ENCODE measurements at places on chromosomes 7 and 10.
A peak's percentile ranks its signal among the peaks of the same experiment; 100 is the strongest.

DNA sequence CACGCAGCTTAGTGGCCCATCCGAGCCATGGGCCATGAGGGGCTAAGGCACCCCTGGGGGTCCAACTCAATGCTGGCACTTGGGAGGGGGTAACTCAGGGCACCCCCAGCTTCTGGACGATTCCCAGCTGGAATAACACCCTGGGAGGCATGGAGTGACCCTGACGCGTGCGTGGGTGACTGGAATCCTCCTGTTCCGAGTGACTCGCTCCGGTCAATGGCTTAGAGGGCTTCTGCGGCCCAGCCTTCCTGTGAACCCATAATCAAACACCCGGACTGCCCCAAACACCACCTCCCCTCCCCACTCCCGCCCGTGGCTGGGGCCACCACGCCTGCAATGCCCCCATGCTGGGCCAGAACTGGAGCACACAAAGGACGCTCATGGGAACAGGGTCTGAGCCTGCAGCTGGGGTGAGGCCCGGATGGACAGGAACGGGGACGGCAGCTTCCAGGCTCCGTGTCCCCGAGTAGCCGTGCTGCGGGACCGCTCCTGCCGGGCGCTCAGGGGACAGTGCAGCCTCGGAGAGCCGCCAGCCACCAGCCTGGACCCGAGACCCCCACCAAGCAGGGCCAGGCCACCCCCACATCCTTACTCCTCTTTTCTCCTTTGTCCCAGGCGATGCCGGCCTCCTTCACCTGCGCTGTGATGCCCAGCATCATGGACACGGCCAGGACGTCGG, 8.5 kb downstream of the INTS1 start:
- no peak for DNase-seq

- no peak for DNase-seq
Observed at GRCh38 chr7:44706788-44707557, 41.7 kb upstream of the ZMIZ2 start.

DNA sequence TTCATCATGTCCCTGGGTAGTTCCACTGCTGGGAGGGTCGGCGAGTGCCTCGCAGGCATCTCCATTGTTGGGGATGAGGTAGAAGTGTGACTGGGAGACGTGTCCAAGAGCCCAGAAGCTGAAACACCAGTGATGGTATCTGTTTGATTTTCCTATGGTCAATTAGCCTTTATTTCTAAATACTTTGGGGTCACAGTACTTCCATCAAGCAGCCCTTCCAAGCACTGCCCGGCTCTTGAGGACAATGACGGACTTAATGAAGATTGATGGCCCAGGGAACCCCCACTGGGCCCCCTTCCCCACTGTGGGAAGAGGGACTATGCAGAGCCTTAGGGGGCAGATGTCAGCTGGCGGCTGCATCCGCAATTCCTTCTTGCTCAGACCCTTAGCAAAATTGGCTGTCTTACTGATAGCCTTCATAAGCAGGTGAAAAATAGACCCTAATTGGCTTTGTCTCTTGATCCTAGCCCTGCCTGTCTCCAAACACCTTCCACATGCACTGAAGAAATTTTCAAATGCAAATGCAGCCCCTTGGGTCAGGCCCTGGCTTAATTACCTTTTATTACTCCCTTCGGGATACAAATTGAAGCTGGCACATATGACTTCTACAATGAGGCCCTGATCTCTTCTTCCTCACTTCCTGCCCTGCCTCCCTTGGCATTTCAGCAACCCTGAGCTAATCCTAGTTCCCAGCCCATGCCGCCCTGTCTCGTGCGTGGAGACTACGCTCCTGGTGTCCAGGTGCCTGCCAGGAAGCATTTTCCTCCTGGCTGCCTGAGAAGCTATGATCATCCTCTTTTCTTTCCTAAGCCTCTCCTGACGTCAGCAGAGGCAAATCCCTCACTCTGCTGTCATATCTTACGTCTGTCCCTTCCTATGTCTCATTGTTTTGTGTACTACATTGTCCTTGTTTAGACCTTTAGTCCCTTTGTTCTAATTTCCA, 124.5 kb upstream of the GDF10 start:
- no peak for DNase-seq

DNA sequence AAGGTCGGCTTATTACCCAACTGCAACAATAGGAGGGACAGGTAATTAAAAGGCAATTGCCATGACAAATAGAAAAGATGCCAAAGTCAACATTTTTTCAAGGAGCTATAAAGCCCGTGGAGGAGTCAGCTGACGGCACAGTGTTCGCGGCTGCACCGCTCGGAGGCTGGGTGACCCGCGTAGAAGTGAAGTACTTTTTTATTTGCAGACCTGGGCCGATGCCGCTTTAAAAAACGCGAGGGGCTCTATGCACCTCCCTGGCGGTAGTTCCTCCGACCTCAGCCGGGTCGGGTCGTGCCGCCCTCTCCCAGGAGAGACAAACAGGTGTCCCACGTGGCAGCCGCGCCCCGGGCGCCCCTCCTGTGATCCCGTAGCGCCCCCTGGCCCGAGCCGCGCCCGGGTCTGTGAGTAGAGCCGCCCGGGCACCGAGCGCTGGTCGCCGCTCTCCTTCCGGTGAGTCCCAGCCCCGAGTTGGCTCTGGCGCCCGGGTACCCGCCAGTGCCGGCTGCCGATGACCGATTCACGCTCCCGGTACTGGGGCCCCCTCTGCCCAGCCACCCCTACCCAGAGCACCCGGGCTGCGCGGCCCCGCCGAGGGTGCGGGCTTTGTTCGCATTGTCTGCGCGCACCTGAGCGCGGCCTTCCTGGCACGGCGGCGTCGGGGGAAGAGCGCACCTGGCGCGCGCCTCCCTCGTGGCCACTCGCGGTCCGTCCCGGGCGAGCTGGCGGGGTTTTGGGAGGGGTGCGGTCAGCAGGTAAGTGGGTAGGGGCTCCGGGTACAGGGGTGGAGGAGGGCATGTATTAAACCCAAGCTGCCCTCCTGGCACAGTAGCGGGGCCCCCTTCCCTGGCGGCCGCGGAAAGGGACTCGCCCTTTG, at the start of gene VWA2:
Gene VWA2 (plus strand): TSS at position 138 of the 877 bp plus-strand sequence. CDS start 9,460 bp downstream, outside the sequence.
- DNase-seq, result no peak

DNA sequence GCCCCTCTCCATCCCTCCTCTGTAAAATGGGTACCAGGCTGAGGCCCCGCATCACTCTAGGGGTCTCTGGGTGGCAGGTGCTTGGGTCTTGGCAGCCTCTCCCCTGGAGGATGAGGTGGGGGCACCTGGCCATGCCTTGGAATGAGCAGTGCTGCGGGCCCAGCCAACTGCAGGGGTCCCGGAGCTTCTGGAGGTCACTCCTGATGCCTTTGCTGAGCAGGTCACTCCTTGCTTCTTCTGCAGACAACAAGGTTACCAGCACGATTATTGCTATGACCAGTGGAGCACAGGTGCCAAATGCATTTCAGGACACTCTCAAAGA, 22.4 kb upstream of the ZNF488 start:
- DNase-seq, result no peak

- no peak for DNase-seq
Observed at GRCh38 chr7:41436139-41436538, 266.8 kb downstream of the INHBA start.

DNA sequence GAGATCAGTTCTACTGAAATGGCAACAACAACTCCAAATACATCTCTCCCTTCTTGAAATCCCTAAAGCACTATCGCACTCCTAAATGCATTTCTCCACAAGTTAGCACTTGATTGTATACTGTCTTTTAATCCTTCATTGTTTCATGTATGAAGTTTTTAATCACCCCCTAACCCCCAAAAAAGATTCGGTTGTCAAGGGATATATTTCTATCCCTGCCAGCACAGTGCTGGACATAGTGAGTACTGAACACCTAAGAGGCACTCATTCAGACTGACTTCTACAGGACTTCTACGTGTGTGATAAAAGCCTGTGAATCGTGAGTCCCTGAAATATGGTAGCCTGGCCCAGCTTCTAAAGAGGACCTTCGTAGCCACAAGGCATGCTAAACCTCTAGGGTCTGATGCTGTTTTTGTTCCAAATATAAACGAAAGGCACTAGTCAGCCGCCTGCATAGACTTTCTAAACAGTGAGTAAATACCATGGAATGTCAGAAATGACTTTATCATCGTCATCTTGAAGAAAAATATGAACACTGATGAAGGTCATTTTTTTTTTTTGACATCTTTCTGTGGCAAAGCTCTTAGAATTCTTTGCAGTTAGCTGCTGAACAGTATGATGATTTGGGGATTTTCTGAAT, 14.6 kb upstream of the ZSCAN21 start:
- no peak for DNase-seq

DNA sequence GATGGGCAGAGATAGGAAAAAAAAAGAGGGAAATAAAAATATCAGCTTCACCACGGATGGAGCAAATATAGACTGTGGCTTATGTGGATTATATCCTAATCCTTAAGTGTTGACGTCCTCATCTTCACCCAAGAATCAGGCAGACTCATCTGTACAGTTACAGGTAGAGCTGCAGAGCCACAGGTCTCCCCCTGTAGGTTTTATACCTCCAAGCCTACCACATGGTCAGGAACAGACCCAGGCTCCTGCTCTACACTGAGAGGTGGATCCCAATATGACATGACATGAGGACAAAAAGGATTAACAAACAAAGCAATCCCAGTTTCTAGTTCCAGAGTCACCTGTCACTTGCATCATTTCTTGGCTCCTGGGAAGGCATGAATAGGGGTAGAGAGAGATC, 400.8 kb downstream of the SEMA3D start:
- DNase-seq, result no peak

DNA sequence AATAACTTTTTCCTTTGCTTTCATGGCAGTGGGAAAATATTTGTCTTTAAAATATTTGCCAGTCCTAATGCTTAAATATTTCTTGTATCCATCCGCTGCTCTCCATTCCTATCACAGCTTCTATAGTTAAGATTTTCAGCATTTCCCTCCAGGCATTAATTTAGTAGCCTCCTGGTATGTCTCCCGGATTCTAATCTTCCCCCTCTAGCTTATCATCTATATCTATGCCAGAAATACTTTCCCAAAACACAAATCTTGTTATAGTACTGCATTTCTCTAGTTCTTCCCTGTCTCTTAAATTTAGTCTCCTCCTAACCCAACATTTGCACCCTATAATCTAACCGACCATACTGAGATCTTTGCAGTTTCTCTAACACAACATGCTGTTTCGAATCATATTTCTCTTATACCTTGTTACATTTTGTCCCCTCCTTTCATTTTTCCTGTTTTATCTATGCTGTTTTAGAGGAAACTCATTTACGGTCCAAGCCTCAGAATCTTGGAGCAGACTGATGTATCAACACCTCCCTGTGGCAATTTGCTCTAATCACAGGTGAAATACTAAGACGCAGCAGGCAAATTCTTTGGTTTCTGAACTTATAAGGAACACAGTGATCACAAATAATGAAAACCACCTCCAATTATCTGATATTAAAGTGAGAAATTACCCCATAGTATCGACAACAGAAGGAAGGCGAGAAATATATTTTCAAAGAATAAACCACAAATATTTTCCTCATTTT, 10.3 kb downstream of the CNTNAP2 start:
- DNase-seq, result no peak

GRCh38 chr10:87505366-87506111, 846 bp downstream of the MINPP1 start:
- DNase-seq, result peak; percentile 12

DNA sequence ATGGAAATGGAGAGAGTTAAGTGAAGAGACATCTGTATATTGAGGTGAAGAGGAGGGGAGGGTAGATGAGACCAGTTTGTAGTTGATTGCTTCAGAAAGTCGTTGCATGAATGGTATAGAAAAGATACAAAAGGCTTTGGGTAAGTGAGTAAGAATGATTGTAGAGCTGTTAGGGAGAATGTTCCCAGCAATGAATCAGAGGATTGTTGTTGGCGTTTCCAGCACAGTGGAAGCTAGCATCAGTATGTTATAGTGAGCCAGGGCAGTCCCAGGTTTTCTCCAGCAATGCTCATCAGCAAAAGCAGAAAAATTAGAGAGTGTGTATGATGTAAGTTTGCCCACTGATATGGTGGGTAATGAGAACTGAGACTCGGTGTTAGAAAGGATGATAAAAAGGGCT, 15.4 kb upstream of the CDK6 start:
- no peak for DNase-seq

- no peak for DNase-seq
Observed at GRCh38 chr10:127283017-127283416, 86.6 kb upstream of the INSYN2A start.

- no peak for DNase-seq
Observed at GRCh38 chr10:95646160-95646559, 10.4 kb downstream of the ALDH18A1 start.

DNA sequence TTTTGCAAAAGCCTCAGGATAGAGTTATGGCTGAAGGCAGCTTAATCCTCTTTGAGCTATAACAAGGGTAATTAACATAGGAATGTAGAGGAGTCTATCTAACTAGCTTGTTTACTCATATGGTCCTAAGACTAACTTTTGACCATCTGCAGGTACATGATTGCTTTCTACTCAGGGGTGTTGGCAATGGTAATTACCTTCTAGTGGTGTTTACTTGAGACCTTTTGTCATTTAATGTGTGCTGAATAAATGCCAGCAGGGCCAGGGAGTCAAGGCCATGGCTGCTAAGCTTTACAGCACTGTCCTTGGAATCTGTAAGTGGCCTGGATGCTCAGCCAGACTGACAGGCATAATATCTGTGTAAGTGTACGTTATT, 1325.0 kb downstream of the XPNPEP1 start:
- no peak for DNase-seq

- DNase-seq, result no peak
Observed at GRCh38 chr7:102313997-102314780, 27.5 kb downstream of the SH2B2 start.

GRCh38 chr10:25078658-25079431, 62.4 kb downstream of the THNSL1 start:
- no peak for DNase-seq

- DNase-seq, result no peak
Observed at GRCh38 chr10:105017691-105018090, 376.6 kb downstream of the SORCS3 start.

- DNase-seq, result no peak
Observed at GRCh38 chr10:126387931-126388911, at the start of gene ADAM12. Gene ADAM12, minus strand, starts transcription at chr10:126388477. Its CDS starts 332 bp downstream, at chr10:126388145.

DNA sequence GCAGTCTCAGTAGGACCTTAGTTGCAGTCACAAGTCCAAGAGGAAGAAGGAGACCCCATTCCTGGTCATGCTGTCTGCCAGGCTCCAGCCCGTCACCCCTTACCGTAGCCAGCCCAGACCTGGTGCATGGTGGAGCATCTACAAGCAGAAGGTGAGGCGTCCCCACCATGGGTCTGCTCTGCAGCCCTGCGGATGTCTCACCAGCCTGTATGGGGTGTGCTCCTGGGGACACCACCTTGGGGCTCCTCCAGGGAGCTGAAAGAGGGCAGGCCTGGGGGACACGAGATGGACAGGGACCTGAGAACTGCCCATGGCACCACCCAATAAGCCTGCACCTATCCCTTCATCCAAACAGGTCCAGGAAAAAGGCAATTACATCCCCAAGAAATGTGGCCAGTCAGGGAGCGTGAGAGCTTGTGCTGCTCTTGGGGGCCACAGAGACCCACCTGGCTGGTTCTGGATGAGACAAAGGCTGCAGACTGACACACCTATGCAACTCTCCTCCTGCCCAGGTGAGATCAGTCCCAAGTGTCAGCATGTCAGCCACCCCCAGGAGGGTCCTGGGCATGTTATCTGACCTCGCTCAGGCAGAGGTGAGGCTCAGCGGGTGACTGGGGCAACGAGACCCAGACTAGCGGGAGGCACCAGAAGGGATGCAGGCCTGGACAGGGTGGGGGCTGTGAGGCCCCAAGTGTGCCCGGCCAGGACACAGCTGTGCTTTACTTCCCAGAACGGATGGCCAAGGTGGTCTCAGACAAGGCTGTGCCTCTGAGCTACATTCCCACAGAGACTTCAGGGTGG, 84.5 kb upstream of the RET start:
- no peak for DNase-seq

- no peak for DNase-seq
Observed at GRCh38 chr7:20284003-20284770, 46.5 kb upstream of the ITGB8 start.

All from stimulated activated CD4-positive, alpha-beta T cell treated with anti-CD3 and anti-CD28 coated beads, Interleukin-15, amount 100 ng/mL, for 1 hour (primary cell).